ENCODE measurements at places on chromosomes 12 and 14.

DNA sequence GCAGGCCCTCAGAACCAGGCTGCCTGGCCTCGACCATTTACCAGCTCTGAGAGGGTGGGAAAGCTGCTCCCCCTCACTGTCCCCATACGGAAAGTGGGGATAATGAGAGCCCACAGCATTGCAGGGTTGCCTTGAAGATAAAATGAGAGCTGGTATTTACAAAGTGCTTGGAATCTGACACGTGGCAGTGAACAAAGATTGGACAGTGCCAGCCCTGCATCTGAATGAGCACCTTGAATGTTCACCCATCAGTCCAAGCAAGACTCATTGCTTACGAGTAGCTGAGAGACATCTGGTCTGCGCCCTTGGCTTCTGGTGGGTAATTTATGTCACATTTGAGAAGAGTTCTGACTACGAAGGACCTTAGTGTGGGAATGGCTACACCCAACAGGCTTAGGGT lies 67.5 kb downstream of the CLMN start:
- DNase-seq, result no peak

DNA sequence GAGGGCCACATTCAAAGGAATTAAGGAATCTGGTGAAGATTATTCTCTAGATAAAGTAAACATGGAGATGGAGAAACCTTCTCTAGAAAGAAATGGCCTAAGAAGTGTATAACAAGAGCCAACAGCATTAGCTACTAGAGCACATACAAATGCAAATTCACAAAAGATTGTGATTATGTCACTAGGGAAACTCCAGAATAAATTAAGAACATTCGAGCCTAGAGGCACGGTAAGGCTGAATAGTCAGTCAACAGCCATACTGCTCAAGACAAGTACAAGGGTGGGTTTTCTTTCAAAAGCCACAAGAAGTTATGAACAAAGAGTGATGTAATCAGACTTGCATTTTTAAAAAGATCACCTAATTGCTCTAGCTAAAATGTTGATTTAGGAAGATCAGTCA lies 25.4 kb downstream of the PPP4R3A start:
- no peak for DNase-seq

- DNase-seq, result no peak
Measured at GRCh38 chr12:128820723-128821432, 2.9 kb downstream of the SLC15A4 start.

- no peak for DNase-seq
Measured at GRCh38 chr14:50061664-50062437, 54.5 kb downstream of the VCPKMT start.

GRCh38 chr14:36214476-36215216 lies 38.1 kb upstream of the PTCSC3 start:
- DNase-seq, result no peak

- DNase-seq, result no peak
Measured at GRCh38 chr12:100528471-100529127, 44.9 kb upstream of the GAS2L3 start.

GRCh38 chr12:82970614-82971013 lies 283.9 kb downstream of the TMTC2 start:
- DNase-seq, result no peak

GRCh38 chr12:64335886-64336466 lies 54.6 kb downstream of the C12orf56 start:
- DNase-seq, result no peak

DNA sequence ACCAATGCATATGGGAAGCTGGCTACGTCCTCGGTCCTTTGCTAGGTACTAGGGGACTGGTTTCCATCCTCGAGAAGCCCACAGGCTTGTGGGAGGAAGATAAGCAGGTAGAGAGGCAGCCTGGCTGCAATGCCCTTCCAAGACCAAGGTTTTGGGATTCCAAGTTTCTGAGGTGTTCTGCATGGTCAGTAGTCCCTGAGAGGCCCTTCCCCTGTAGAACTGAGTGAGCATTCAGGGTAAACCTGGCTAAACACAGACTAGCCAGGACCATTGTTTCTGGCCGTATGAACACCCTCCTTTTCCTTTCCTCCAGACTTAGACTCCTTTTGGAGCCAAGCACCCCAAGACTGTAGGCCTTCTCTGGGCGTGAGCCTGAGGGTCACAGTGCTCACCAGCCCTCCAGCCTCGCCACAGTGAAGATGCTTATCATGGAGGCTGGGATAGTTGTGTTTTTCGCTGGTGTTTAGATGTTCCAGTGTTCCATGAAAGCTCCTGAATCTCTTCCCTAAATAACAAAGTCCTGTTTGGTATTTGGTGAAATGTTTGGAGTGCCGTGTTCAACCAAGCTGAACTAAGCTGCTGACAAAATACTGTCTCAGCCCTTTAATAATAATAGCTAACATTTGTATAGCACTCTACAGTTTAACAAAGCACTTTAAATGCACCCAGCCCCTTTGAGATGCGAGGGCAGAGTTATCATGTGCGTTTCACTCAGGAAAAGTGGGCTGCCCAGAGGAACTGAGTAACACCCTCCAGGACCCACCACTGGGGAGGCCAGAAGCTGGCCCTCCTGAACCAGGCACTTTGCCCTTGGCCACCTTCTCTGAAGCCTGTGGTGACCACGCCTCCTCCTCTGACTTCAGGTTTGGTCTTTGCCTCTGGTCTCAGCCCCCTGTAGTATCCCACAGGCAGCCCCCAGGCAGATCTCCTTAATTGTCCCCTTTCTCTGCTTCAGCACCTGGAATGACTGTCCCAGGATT lies 284.5 kb downstream of the CACNA1C start:
- DNase-seq, result no peak

- no peak for DNase-seq
Measured at GRCh38 chr14:76772300-76773187, 11.3 kb downstream of the VASH1 start.

DNA sequence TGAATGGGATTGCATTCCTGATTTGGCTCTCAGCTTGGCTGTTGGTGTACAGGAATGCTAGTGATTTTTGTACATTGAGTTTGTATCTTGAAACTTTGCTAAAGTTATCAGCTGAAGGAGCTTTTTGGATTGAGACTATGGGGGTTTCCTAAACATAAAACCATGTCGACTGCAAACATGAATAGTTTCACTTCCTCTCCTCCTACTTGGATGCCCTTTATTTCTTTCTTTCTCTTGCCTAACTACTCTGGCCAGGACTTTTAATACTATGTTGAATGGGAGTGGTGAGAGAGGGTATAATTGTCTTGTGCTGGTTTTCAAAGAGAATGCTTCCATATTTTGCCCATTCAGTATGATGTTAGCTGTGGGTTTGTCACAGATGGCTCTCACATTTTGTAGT lies 141.5 kb downstream of the CEP83 start:
- DNase-seq, result no peak

DNA sequence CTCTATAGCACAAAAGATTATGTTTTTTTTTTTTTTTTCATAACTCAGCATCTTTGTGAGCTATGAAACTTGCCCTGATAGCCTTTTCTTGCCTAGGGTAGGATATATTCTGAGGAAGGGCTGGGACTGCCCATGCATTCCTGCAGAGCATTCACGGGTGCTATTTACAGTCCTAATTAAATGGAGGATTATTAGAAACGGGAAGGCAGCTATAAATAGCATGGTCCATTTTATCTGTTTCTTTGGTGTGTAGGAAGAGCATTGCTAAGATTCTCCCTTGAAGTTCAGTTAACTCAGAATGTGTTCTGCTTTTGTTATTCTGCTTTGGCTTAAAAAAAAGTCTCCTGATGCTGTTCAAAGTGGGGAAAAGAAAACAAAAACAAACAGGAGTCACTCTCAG lies 630.9 kb downstream of the DIO2 start:
- DNase-seq, result no peak
